NCI-H187 (cell line): ENCODE measurements at places on chromosomes 1 and 21.

- DNase-seq: no peak
Observed at GRCh38 chr1:160630523-160631451, 16.1 kb downstream of the SLAMF1 start.

DNA sequence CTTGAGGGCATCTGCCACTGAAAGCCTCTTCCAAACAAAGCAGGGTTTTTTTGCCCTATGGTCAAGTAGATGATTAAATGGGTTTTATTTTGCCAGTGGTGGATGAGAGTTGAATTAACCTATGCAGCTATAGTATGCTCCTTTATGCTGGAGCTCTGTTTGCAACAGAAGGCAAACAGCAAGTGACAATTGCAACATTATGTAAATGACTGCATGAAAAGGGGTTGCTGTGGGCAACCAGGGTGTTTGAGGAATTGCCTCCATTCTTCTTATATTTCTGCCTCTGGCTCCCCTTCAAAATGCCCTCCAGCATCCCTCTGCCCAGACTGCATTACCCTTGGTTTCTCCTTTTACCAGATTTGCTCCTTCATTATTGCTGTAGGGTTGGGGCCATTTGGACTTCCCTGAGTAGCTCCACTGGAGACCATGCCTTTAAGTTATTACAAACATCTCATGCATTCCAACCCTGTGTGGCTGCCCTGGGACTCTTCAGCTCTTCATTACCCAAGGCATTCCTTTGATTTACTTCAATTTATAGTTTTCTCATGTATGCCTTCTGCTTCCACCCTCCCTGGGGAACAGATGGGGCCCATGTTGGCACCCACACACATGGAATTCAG is 398.4 kb downstream of the PRDM2 start:
- DNase-seq: no peak

GRCh38 chr1:60274422-60275290 is 201.1 kb upstream of the C1orf87 start:
- no peak for DNase-seq

- no peak for DNase-seq
Observed at GRCh38 chr1:53944469-53945182, 873 bp downstream of the IFT25 start.

GRCh38 chr1:11569954-11570353 is 84.3 kb downstream of the FBXO2 start:
- DNase-seq: no peak

DNA sequence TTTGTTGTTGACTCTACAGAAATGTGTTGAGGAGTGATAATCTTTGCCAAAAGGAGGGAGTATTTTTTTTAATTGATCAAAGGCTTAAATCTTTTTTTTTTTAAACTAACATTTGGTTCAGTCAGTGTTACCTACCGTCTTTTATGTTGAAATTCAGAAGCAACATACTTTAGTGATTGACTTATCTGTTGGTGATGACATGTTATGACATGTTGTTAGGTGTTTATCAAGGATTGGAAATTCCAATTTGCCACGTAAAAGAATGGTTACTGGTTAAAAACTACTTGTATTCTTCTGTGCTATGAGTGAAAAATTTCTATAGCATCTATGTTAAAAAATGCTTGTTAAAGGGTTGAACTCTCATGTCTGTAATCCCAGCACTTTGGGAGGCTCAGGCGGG is 61.2 kb downstream of the DNM3 start:
- DNase-seq: no peak

DNA sequence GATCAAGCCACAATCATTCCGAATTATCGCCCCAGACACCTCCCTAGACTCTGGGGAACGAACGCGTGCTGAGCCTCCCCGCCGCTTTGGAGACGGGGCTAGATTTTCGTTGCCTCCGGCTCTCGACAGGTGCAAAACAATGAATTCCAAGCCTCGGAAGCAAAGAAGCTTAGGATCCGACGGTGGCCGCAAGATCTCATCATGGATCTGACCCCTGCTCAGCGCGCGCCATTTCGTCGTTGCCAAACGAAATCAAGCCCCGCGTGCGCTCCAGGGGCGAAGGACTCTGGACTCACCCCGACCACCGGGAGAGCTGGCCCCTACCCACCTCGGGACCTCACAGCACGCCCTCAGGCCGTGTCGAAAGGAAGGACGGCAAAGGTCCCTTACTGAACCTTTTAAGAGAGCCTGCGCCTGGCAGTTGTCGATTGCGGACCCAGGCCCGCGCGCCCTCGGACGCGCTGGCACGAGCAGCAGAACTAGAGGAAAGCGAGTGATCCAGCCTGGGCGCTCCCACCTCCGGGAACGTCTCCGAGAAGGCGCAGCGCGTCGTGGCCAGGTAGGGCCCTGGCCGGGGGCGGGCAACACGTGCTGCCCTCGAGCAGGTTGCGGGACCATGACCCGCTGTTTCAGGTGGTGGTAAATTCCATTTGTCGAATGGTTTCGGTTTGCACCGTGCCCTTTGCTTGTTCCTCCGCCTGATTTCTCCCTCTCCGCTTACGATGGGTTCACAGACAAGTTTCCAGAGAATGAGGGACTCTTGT is 1.6 kb upstream of the RUNX3 start:
- no peak for DNase-seq
